ENCODE measurements at places on chromosomes 11 and 22.

- no peak overlapping the region for H3K4me3 ChIP-seq
- H3K27me3 ChIP-seq, result no peaks in the 10 kb centered on the region
- H3K36me3 ChIP-seq, result no peaks in the 10 kb centered on the region
- DNase-seq, result no peak
- H3K4me1 ChIP-seq, result no peaks in the 10 kb centered on the region
Measured at GRCh38 chr11:58787903-58788302, 56.2 kb upstream of the GLYAT start.

GRCh38 chr22:20156611-20157429, 6.0 kb upstream of the CCDC188 start:
- no peaks in the 10 kb centered on the region for H3K27me3 ChIP-seq
- H3K36me3 ChIP-seq, result no peaks in the 10 kb centered on the region
- no peaks in the 10 kb centered on the region for H3K4me1 ChIP-seq

DNA sequence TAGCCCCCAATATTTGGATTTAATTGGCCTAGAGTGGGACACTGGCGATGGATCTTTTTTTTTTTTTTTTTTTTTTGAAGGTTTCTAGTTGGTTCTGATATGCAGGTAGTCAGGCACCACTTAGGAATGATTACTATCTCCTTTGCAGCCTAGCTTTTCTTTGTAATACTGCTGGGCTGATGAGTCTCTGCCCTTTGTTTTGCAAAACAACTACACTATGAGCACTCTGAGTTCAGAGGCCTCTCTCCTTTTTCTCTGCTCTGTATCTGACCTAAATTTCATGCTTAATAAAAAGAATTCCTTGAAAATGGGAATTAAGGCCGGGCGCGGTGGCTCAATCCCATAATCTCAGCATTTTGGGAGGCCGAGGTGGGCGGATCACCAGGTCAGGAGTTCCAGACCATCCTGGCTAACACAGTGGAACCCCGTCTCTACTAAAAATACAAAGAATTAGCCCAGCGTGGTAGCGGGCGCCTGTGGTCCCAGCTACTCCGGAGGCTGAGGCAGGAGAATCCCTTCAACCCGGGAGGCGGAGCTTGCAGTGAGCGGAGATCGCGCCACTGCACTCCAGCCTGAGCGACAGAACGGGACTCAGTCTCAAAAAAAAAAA, 1312.3 kb downstream of the FAM181B start:
- no peaks in the 10 kb centered on the region for H3K4me1 ChIP-seq
- no peak for DNase-seq
- H3K36me3 ChIP-seq, result no peaks in the 10 kb centered on the region
- H3K4me3 ChIP-seq, result no peak overlapping the region

DNA sequence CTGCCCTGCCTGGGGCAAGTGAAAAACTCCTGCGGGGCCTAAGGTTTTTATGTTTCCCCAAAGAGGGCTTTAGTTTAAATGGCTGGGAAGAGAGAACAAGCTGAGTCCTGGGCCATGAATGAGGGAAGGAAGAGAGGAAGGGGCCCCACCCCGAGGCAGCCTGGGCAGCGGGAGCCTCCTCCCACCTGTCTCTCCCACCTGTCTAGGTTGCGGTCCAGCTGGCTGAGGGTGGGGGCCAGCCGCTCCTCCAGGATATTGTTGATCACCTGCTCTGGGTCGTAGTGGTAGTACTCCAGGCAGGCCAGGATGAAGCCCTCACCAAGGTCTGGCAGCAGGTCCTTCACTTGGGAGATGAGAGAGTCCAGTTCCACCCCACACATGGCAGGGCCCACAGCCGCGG, 34.6 kb downstream of the UQCR10 start:
- peaks cover 52% of the 10 kb centered on the region for H3K36me3 ChIP-seq
- no peaks in the 10 kb centered on the region for H3K27me3 ChIP-seq
- no peak overlapping the region for H3K4me3 ChIP-seq
- no peak for DNase-seq

- no peak overlapping the region for H3K27ac ChIP-seq
- H3K27me3 ChIP-seq, result no peaks in the 10 kb centered on the region
- H3K36me3 ChIP-seq, result no peaks in the 10 kb centered on the region
- DNase-seq, result no peak
- H3K4me1 ChIP-seq, result peaks cover 29% of the 10 kb centered on the region
- no peak overlapping the region for H3K4me3 ChIP-seq
Measured at GRCh38 chr11:12408156-12408770, 30.9 kb downstream of the PARVA start.

- peaks cover 69% of the 10 kb centered on the region for H3K27me3 ChIP-seq
- no peak for DNase-seq
- no peaks in the 10 kb centered on the region for H3K4me1 ChIP-seq
- H3K36me3 ChIP-seq, result no peaks in the 10 kb centered on the region
- no peak overlapping the region for H3K4me3 ChIP-seq
- no peak overlapping the region for H3K27ac ChIP-seq
Measured at GRCh38 chr11:128579798-128580504, 7.4 kb downstream of the ETS1 start.

- H3K4me3 ChIP-seq, result no peak overlapping the region
- H3K4me1 ChIP-seq, result no peaks in the 10 kb centered on the region
- DNase-seq, result no peak
- H3K36me3 ChIP-seq, result no peaks in the 10 kb centered on the region
- peaks cover 2% of the 10 kb centered on the region for H3K27me3 ChIP-seq
Measured at GRCh38 chr11:20661445-20661844, 7.9 kb upstream of the NELL1 start.

DNA sequence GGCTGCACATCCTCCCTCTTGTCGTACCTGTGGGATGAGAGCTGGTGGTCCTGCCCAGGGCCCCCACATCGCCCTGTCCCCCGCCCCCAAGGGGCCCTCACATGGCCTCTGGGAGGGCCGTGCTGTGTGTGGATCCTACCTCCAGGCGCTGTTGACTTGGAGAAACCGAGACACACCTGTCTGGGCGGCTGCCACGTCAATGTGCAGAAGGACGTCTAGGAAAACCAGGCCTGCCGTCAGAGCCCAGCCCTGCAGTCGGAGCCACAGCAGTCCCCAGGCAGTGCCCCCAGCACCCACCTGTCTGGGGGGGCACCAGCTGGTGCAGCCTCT, 14.2 kb downstream of the ALG12 start:
- H3K27me3 ChIP-seq, result no peaks in the 10 kb centered on the region
- no peak overlapping the region for H3K4me3 ChIP-seq
- H3K36me3 ChIP-seq, result peaks cover 44% of the 10 kb centered on the region
- no peaks in the 10 kb centered on the region for H3K4me1 ChIP-seq

DNA sequence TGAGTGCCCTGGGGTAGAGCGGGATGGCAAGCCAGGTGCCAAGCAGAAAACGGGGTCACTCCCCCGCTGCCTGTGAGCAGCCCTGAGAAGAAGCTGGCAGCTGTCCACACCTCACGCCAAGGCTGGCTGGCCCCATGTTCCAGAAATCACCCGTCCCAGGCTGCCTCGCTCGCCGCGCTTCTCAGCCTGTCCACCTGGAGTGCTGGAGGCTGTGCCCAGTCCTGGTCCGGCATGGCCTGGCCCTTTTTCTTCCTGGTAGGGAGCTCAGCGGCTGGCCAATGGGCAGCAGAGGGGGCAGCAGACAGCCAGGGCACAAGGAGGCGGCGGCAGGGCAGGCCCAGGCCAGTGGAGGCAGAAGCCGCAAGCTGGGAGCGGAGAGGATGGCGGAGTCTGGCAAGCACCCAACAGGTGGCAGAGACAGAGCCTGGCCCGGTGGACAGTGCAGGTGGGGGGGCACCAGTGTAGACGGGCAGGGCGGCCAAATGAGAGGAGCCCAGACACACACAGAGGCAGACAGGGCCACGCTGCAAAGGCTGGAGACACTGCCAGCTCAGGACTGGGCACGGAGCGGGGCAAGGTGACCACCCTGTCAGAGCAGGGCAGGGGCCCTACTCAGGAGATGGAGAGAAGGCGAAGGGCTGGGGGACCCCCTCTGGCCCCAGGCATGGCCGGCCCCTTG, 37.2 kb upstream of the TH start:
- no peak for DNase-seq
- peaks cover 3% of the 10 kb centered on the region for H3K4me1 ChIP-seq
- H3K4me3 ChIP-seq, result no peak overlapping the region
- no peaks in the 10 kb centered on the region for H3K27me3 ChIP-seq

- DNase-seq, result peak; percentile 68
- H3K4me1 ChIP-seq, result no peaks in the 10 kb centered on the region
- H3K36me3 ChIP-seq, result peaks cover 35% of the 10 kb centered on the region
- H3K27ac ChIP-seq, result no peak overlapping the region
- H3K4me3 ChIP-seq, result no peak overlapping the region
Measured at GRCh38 chr11:11931461-11932055, 76.9 kb downstream of the DKK3 start.

DNA sequence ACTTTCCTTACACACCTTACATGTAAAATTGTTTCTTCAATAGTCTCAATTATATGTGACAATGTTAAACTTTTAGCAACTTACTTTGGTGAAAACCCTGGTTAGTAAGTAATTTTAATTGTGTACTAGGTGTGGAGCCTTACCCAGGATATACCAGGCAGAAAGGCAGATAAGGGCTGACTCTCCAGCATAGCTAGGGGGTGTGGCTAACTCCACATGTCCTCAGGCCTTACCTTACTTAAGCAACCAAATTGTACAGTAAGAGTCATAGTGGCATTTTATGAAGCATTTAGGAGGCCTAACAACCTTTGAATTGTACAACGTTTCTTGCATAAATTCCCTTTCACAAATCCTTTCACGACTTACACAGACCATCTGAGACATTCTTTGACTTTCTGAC, 118.2 kb upstream of the OR9Q1 start:
- no peak overlapping the region for H3K4me3 ChIP-seq
- H3K27ac ChIP-seq, result no peak overlapping the region
- DNase-seq, result no peak
- H3K27me3 ChIP-seq, result no peaks in the 10 kb centered on the region
- H3K36me3 ChIP-seq, result no peaks in the 10 kb centered on the region

- H3K4me1 ChIP-seq, result no peaks in the 10 kb centered on the region
- no peaks in the 10 kb centered on the region for H3K27me3 ChIP-seq
- peaks cover 7% of the 10 kb centered on the region for H3K36me3 ChIP-seq
- H3K4me3 ChIP-seq, result no peak overlapping the region
- H3K27ac ChIP-seq, result no peak overlapping the region
Measured at GRCh38 chr11:119229741-119230140, 23.6 kb downstream of the CBL start.

GRCh38 chr11:33825854-33826560, 51.7 kb upstream of the FBXO3 start:
- no peak for DNase-seq
- no peak overlapping the region for H3K4me3 ChIP-seq
- H3K27ac ChIP-seq, result no peak overlapping the region
- no peaks in the 10 kb centered on the region for H3K36me3 ChIP-seq
- H3K27me3 ChIP-seq, result peaks cover 7% of the 10 kb centered on the region

- no peaks in the 10 kb centered on the region for H3K36me3 ChIP-seq
- no peak for DNase-seq
- H3K4me1 ChIP-seq, result no peaks in the 10 kb centered on the region
- H3K27me3 ChIP-seq, result no peaks in the 10 kb centered on the region
- H3K4me3 ChIP-seq, result no peak overlapping the region
Measured at GRCh38 chr22:49705972-49706352, 121.7 kb downstream of the BRD1 start.

DNA sequence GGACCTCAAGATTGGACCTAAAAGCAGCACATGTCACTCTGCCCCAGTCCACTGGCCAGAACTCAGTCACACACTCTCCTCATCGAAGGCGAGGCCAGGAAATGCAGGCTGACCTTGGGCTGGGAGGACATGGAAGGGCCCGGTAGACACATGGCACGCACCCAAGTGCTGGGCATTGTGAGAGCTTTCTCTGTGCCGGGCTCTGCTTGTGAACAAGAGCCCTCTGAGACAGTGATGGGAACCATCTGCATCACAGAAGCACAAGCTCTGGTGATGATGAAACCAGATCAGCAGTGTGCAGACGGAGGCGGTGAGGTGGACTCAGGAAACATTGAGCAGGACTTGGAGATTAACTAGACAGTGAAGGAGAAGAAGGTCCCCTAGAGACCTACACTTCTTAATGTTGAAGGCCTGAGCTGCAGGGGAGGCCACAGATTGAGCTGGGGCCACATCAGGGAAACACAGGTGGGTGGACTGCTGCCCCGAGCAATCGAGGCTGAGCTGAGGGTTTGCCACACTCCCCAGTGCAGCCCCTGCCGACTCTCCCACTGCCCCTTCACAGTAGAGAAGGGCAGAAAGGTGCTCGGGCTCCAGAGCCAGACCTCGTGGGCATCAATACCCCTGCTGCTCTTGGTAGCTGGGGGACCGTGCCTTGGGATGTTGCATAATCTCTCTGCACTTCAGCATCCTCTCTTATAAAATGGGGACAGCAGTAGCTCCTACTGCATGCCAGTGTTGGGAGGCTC, 1460.5 kb downstream of the TBC1D22A start:
- no peaks in the 10 kb centered on the region for H3K4me1 ChIP-seq
- no peak overlapping the region for H3K4me3 ChIP-seq
- H3K27me3 ChIP-seq, result peaks cover 9% of the 10 kb centered on the region

Measured in A673 (cell line).